Naive thymus-derived CD8-positive, alpha-beta T cell (primary cell): ENCODE measurements at places on chromosomes 2 and 18. TPM values are rescaled to one million over a fixed set of nuclear protein-coding genes. Genes with fewer than 3 reads are reported as not detected.

DNA sequence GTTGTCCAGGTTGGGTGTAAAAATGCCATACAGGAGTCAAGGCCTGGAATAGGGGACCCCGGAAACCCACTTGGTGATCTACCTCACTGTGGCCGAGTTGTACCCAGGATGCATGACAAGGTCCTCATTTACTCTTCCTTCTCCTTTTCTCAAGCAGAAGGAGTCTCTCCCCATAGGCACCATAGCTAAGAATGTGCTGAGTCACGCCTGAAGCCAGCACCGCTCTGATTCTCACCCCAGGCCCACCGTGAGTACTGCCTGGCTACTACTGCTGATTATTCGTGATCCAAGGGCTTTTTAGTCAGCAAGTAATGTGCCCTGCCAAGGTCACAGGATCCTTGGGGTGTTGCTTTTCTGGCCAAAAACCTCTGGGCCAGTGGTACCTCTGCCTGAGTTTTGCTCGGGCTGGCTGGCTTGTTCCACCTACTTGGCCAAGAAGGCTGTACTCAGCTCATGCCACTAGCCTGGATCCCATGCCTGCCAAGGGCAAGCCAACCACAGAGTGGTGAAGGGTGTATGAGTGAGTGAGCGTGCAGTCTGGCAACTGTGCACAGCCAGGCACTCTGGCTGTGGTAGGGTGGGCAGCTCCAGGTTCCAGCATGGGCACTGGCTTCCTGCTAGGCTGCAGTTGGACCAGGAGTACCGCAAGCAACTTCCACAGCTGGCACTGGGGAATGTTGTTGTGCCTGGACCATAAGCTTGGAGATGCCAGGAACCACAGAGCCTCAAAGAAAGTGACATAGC is 650.1 kb upstream of the VRK2 start:
- H3K4me1 ChIP-seq: no peaks in the 10 kb centered on the region
- H3K27ac ChIP-seq: no peak overlapping the region
- no peak for DNase-seq
- H3K4me3 ChIP-seq: no peak overlapping the region
- H3K27me3 ChIP-seq: no peaks in the 10 kb centered on the region
- no peaks in the 10 kb centered on the region for H3K36me3 ChIP-seq

DNA sequence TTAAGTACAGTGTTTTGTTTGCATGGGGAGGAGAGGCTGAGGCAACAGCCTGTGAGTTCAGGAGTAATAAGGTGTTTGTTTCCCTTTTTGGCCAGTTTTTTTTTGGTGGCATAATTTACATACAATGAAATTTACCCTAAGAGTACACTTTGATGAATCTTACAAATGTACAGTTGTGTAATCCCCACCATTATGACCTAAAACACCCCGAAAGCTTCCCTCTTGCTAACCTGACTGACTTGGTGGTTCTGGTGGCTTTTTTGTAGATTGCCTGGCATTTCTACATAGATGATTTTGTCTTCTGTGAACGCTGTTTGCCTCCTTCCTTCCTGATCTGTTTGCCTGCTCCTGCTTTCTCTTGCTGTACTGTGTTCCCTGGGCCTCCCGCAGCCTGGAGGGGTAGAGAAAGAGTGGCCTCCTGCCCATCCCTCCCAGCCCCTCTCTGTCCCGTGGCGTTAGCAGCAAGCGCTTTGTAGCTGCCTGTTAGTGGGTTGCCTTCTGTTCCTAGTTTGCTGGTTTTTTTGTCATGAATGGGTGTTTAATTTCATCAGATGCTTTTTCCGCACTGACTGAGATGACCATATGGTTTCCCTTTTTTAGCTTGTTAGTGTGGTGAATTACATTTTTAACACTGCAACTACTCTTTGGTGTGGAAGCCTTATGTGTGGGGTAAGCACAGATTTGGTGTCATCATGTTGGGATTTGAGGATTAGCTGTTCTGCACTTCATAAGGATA is 32.1 kb downstream of the ASAP2 start:
- peaks cover 1% of the 10 kb centered on the region for H3K27me3 ChIP-seq
- H3K4me1 ChIP-seq: peaks cover 3% of the 10 kb centered on the region
- H3K4me3 ChIP-seq: no peak overlapping the region
- no peak overlapping the region for H3K27ac ChIP-seq

- H3K27ac ChIP-seq: no peak overlapping the region
- H3K36me3 ChIP-seq: no peaks in the 10 kb centered on the region
- H3K4me3 ChIP-seq: no peak overlapping the region
- H3K4me1 ChIP-seq: no peaks in the 10 kb centered on the region
- no peak for DNase-seq
These were observed 289.8 kb downstream of the ALPK2 start for GRCh38 chr18:58338961-58339592.

GRCh38 chr2:105391058-105391627 is 7.7 kb downstream of the FHL2 start:
- H3K27me3 ChIP-seq: no peaks in the 10 kb centered on the region
- H3K36me3 ChIP-seq: no peaks in the 10 kb centered on the region
- DNase-seq: no peak
- no peak overlapping the region for H3K27ac ChIP-seq

DNA sequence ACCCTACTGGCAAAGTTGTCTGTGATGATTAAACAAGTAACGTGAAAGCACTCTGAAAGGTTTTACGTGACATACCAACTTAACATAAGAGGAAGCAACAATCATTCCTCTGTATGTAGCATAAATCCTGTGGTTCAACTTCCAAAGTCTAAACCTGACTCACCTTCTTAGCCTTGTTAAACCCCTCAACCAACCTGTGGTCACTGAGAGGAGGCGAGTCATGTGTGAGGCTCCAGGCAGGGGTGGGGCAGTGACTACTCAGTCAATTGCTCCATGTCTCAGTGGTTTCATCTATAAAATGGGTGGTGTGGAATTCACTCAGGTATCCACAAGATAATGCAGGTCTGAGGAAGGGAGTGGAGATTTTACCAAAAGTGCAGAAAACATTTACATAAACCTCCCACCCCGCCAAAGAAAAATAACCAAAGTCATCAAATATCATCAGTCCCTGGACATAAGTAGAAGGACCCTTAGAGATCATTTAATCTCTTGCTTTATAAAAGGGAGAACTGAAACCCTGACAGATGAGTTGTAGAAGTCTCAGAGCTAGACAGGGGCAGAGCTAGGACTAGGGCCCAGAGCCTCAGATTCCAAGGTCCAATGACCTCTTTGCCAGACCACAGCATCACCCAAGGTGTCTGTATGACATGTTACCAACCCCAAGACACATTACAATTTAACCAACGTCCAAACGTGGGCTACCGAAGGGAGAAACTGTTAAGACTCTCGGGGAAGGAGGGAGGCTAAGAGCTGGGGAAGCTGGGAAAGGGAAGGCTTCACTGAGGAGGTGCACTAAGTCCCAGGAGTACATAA is 3.7 kb upstream of the PCBP1 start:
- H3K4me1 ChIP-seq: peaks cover 62% of the 10 kb centered on the region
- peak overlapping the region; percentile 61 for H3K4me3 ChIP-seq
- DNase-seq: no peak
- H3K27me3 ChIP-seq: peaks cover 4% of the 10 kb centered on the region
- H3K36me3 ChIP-seq: peaks cover 12% of the 10 kb centered on the region

- H3K4me1 ChIP-seq: peaks cover 27% of the 10 kb centered on the region
- H3K27me3 ChIP-seq: no peaks in the 10 kb centered on the region
- peak overlapping the region; percentile 100 for H3K27ac ChIP-seq
- DNase-seq: no peak
- peak overlapping the region; percentile 98 for H3K4me3 ChIP-seq
These were observed 1.5 kb upstream of the PCBP1 start for GRCh38 chr2:70085711-70086277.

GRCh38 chr2:7029291-7030059 is 112.3 kb downstream of the RNF144A start:
- H3K27me3 ChIP-seq: no peaks in the 10 kb centered on the region
- peak overlapping the region; percentile 3 for H3K27ac ChIP-seq
- H3K36me3 ChIP-seq: peaks cover 86% of the 10 kb centered on the region
- peaks cover 8% of the 10 kb centered on the region for H3K4me1 ChIP-seq
- H3K4me3 ChIP-seq: no peak overlapping the region

DNA sequence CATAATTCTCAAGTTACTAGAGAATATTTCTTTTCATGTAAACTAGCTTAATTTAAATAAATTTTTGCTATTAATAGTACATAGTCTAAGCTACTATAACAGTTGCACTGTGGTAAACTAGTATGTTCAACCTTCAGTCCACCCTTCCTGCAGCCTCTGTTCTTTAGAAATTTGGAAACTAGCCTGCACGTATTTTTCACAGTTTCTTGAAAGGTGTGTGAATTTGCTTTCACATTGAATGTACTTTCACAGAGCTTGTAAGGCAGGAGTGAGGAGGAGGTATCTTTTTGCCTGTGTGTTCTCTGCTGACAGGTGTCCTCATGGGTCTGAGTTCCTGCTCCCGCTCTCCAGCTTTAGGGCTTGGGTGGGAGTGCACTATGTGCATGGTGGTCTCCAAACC is 117.5 kb downstream of the ATP9B start:
- peaks cover 9% of the 10 kb centered on the region for H3K4me1 ChIP-seq
- H3K4me3 ChIP-seq: no peak overlapping the region
- no peak overlapping the region for H3K27ac ChIP-seq

GRCh38 chr2:221350616-221351015 is 221.5 kb downstream of the EPHA4 start:
- no peak overlapping the region for H3K27ac ChIP-seq
- H3K4me1 ChIP-seq: no peaks in the 10 kb centered on the region
- no peaks in the 10 kb centered on the region for H3K27me3 ChIP-seq
- DNase-seq: no peak
- no peaks in the 10 kb centered on the region for H3K36me3 ChIP-seq

DNA sequence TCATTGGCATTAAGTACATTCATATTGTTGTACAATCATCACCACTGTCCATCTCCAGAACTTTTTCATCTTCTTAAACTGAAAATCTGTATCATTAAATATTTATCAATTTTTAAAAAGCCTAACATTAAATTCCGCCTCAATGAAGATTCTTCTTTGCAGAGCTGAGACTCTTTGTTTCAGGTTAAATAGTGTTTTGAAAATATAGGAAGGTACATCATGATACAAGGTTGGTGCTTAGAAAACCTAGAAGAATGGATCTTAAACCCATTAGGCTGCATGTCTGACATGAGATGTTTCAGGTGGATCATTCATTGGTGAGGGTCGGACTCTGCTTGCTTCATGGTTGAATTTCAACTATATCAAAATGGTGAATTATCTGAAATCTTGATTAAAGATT is 30.5 kb downstream of the DDX1 start:
- no peak for DNase-seq
- H3K27ac ChIP-seq: no peak overlapping the region
- peaks cover 26% of the 10 kb centered on the region for H3K36me3 ChIP-seq
- H3K27me3 ChIP-seq: no peaks in the 10 kb centered on the region
- H3K4me1 ChIP-seq: no peaks in the 10 kb centered on the region

- H3K4me3 ChIP-seq: no peak overlapping the region
- peaks cover 10% of the 10 kb centered on the region for H3K27me3 ChIP-seq
- DNase-seq: no peak
- no peaks in the 10 kb centered on the region for H3K36me3 ChIP-seq
These were observed 398.9 kb downstream of the TRIB2 start for GRCh38 chr2:13115643-13116042.

DNA sequence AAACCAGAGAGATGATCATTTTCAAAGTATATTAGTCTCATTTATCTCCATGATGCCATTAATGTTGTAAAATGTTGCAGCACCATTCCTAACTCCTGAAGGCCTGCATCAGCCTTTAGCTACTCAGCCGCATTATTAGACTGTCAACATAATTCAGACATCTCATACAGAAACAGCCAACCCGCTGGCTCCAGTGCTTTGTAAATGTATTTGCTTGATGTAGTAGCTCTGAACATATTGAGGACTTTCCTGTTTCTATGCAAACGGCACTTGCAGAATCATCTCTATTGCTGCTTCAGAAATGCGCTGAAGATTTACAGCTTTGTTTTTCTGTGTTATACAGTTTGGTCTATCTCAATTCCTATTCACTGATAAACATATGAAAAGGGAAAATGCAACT is 372.2 kb downstream of the DSEL start:
- H3K4me3 ChIP-seq: no peak overlapping the region
- H3K27ac ChIP-seq: no peak overlapping the region

- H3K27me3 ChIP-seq: no peaks in the 10 kb centered on the region
- peak within 1 kb of the TSS; percentile 32 for H3K4me3 ChIP-seq
- DNase-seq: peak; percentile 36
- peak within 1 kb of the TSS; percentile 50 for H3K27ac ChIP-seq
- H3K4me1 ChIP-seq: peaks cover 11% of the 10 kb centered on the region
These were observed at the start of gene PLEK for GRCh38 chr2:68365087-68365486. Gene PLEK, plus strand, starts transcription at chr2:68365282. Its CDS starts 70 bp downstream, at chr2:68365352.

GRCh38 chr18:3585656-3586509 is 135.9 kb downstream of the TGIF1 start:
- peak; percentile 34 for DNase-seq
- peaks cover 8% of the 10 kb centered on the region for H3K4me1 ChIP-seq
- H3K36me3 ChIP-seq: no peaks in the 10 kb centered on the region

DNA sequence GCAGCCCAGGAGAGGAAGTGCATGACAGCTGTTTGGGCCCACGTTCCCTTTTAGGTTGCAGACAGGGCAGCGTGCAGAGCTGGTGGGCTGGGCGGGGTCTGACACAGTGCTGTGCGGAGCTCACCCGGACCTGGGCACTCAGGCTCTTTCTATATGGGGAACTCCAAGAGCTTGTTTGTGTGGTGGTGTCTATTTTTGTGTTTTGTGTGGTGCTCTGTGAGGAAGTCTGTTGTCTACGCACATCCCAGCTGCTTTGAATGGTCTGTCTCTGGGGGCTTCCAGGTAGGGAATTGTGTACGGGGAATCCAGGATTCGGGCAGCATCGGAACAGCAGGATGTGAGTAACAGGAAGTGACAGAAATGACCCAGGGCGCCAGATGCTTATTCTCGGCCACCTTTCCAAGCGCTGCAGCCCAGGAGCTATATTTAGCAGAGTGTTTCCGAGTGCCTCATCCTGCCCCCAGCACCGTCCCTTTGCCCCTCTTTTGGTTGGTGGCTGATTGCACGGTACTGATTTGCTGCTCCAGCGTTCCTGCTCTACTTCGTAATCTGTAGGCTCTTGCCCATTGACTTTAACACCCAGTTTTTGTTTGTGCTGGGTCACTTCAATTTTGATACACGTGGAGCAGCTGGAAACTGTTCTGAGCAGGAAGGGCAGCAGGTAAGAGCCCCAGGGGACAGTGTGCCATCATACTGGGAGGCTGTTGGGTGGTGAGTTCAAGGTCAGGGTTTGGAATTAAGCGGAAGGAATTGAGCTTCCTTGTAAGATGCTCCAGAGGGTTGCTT is 64.7 kb downstream of the DGKD start:
- peak overlapping the region; percentile 98 for H3K27ac ChIP-seq
- H3K4me1 ChIP-seq: peaks cover 100% of the 10 kb centered on the region
- DNase-seq: peak; percentile 55

DNA sequence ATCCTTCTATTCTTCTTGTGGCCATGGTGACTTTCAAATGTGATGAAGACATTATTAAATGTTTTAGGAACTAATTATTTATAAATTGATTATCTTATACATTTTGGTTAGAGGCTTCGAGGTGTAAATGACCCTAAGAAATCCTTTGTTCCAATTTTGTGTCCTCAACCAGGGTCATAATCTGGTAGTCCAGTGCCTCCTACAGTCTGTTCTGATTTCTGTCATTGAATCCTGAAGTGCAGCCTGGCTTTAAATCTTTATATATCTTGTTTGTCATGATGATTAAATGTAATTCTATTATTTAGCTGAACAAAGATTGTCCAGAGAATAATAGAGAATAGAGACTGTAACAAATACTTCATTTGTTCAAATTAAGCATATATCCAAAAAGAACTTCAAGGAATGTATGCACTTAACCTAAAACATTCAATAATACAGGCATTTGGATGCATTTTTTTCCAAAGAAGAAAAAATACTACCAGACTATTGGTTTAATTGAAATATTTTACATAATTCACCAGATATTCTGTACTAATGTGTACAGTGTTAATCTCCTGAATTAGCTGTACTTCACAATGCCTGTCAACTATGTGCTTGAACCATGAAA is 89.8 kb downstream of the PRPF40A start:
- no peak overlapping the region for H3K27ac ChIP-seq
- H3K4me3 ChIP-seq: no peak overlapping the region
- no peaks in the 10 kb centered on the region for H3K4me1 ChIP-seq
- DNase-seq: no peak

COL4A3 gene
- total RNA-seq: 0.83 TPM

SOWAHC gene
- 0.16 TPM for total RNA-seq

REL gene
- 28.8 TPM for total RNA-seq
